ENCODE measurements at places on chromosomes 6 and 20.

DNA sequence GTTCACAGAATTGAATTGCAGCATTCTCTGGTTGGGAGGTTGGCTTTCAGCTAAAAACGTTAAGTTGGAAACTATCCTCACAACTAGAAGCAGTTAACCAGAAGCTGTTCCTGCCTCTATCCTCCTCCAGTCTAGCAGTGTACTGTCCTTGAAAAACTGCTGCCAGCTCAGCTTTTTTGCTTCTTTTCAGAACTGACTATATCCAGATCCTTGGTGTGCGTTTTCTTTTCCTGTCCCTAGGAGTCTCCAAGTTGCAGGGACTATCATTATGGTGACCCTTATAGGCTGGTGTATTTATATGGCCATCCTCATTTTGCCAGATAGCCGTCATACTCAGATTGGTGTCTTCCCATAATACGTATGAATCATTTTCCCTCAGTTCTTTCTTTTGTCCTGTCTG is 5.5 kb downstream of the ITCH start:
- DNase-seq: no peak

DNA sequence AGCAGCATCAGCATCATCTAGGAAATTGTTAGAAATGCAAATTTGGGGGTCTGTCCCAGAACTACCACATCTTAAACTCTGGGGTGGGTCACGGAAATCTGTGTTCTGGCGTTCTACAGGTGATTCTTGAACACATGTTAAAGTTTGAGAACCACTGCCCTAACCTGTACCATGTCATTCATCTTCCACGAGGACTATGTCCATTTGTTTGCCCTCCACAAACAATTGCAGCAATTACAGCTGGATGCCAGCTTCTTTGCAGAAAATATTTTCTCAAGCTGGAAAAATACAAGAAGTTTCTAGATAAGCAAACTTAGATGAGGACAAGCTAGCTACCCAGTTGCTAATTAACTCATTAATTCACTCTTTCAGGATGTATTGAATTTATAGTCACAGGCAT is 54.1 kb downstream of the MAFB start:
- no peak for DNase-seq

DNA sequence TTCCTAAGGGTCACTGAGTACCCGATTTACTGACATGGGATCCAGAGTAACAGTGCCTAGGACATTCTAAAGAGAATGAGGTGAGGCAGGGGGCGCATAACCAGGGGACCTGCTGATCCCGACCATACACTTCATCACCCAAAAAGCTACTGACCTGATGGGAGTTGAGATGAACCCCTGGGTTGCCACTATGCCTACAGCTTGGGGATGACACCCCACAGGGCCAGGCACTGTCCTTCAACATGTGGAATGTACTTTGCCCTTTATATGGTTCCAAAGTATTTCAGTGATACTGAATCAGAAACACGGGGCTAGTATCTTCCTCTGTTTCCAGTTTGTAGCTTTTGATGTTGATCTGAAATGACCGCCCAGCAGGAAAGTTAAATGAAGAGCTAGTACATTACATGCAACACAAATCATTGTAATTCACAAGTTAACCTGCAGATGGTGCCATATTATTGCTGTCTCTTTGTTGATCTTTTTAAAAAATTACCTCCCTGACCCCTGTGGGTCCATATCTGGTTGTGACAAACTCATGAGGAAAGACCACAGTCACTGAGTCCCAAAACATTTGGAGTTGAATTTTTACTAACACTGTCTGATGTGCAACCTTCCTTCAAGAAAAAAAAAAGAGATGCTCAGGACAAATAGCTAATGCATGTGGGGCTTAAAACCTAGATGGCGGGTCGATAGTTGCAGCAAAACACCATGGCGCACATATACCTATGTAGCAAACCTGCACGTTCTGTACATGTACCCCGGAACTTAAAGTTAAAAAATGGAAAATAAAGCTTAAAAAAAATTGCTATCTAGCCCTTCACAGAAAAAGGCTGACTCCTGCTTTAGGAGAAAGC is 42.7 kb upstream of the GCNT2 start:
- peak; percentile 15 for DNase-seq

DNA sequence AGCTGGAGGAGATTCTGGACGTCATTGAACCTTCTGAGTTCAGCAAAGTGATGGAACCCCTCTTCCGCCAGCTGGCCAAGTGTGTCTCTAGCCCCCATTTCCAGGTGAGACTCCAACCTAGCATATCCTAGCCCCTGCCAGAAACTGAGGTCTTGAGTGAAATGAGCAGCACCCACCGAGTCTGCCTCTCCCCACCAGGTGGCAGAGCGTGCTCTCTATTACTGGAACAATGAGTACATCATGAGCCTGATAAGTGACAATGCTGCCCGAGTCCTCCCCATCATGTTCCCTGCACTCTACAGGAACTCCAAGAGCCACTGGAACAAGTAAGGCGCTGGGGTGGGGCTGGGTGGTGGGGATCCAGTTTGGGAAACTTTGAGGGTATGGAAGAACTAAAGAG is 4.6 kb downstream of the MEA1 start:
- peak; percentile 53 for DNase-seq

DNA sequence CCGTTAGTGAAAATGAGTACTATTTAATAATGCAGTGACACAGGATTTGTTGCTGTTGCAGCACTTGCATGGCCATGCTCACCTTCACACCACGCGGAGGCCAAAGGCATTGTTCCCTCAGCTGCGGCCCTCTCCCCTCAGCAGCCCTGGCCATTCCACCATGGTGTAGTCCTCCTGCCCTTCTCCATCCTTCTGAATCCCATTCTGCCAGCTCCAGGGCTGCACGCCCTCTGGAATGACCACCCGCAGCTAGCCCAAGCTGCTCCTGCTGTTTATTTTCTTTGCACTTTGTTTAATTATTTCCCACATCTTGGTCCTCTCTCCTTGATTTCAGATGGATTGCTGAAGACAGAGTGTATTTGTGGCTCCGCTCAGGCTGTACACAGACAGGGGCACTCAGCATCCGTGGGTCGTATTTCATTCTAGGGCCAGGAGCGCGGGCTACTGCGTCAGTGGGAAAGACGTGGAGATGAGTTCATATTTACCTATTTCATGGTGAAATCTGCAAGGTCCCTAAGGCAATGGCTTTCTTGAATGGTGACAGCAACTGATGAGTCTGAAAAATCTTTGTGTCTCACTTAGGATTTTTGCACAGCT is 81.4 kb upstream of the DUSP22 start:
- no peak for DNase-seq

DNA sequence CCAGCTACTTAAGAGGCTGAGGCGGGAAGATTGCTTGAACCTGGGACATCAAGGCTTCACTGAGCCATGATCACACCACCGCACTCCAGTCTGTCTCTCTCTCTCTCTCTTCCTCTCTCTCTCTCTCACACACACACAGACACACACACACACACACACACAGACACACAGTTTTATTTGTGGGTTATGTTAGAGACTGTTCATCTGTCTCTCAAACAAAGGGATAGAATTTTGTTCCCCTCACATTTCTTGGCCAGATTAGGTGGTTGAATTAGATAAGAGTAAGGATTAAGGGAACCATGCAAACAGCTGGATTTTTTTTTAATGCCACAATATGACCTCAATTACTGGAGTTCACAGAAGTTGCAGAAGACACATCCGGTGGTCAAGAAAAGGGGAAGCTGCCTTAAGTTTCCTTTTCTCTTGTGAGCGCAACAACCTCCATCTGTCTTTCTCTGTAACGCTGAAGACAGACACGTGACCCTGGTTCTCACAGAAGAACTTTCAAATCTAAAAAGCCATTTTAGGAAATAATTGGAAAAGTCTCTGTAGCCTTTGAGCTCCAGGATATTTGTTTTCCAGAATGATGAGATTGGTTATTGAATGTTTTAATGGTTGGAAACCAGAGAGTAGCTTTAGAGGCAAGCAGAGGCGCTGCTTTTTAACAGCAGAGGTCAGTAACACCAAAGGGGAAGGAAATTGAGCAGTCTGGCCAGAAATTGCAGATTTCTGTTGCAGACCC is 32.9 kb upstream of the LGSN start:
- DNase-seq: no peak

GRCh38 chr6:70277470-70277869 is 25.4 kb downstream of the COL9A1 start:
- DNase-seq: no peak

DNA sequence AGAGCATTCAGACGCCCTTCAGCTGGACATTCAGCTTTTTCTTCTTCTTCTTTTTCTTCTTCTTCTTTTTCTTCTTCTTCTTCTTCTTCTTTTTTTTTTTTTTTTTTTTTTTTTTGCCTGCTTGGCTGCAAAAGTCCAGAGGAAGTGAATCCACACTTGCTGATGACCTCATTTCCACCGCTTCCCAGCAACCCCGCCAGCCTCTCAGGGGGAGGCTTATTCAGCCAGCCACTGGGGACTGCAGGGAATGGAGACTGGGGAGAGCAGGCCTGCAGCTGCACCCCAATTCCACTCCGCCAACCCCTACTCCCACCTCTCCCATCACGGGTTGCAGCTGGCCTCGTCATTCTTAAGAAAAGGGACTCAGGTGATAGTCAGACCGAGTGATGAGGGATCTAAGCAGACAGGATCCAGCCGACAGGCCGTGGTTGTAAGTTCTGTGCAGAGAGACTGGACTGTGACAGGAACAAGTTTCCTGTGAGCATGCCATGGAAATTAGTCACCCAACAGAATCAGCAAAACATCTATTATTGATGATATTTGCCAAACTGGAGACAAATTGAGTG is 59.0 kb upstream of the QKI start:
- DNase-seq: peak; percentile 2

GRCh38 chr6:57207141-57207540 is 15.0 kb downstream of the RAB23 start:
- DNase-seq: no peak

DNA sequence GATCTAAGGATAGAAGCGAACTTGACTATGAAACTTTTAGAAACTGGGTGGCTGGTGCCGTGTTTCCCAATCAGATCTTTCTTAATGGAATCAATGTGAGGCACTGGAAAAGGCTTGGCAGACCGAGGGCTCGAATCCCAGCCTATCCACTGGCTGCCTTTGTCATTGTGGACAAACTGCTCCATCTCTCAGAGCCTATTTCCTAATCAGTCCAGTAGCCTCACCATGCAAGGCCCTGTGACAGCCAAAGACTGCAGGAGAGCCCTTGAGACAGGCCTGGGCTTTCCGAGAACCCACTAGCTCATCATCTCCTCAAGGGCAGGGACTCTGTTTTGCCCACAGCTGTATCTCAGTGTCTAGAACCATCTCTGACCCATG is 43.4 kb downstream of the SPDEF start:
- DNase-seq: no peak

GRCh38 chr6:114418304-114418972 is 75.6 kb upstream of the HS3ST5 start:
- no peak for DNase-seq

Measured in SHP77 treated with DMSO at 0.1 percent for 48 hours (cell line).